ENCODE measurements at places on chromosomes 7 and 10. TPM values are rescaled to one million over a fixed set of nuclear protein-coding genes. Genes with fewer than 3 reads are reported as not detected.

NAT16 gene
- 0.10 TPM for total RNA-seq

CLDN12 gene
- 21.3 TPM for total RNA-seq

GIMAP4 gene
- total RNA-seq: not detected

STOX1 gene
- total RNA-seq: 0.87 TPM

ZNF488 gene
- total RNA-seq: 13.3 TPM

INSYN2A gene
- 1.4 TPM for total RNA-seq

AKR1C8 gene
- 0.42 TPM for total RNA-seq

C1QL3 gene
- total RNA-seq: not detected

CAV2 gene
- total RNA-seq: 170 TPM

NUTM2E gene
- 0.53 TPM for total RNA-seq

CYP3A4 gene
- not detected for total RNA-seq

MMD2 gene
- not detected for total RNA-seq

TAS2R3 gene
- total RNA-seq: not detected

CFAP46 gene
- 1.4 TPM for total RNA-seq

AIFM2 gene
- total RNA-seq: 37.4 TPM

Data from A549 treated with CORT108297 at 1 μM for 4 hours (cell line).